ENCODE measurements at places on chromosomes 6 and 20.

- no peak for DNase-seq
Observed at GRCh38 chr6:14109411-14109826, 8.2 kb upstream of the CD83 start.

- DNase-seq, result peak; percentile 59
Observed at GRCh38 chr6:109978174-109979032, at the start of gene GPR6. GPR6 (plus strand) TSS chr6:109978311; CDS start chr6:109979113, 802 bp downstream.

DNA sequence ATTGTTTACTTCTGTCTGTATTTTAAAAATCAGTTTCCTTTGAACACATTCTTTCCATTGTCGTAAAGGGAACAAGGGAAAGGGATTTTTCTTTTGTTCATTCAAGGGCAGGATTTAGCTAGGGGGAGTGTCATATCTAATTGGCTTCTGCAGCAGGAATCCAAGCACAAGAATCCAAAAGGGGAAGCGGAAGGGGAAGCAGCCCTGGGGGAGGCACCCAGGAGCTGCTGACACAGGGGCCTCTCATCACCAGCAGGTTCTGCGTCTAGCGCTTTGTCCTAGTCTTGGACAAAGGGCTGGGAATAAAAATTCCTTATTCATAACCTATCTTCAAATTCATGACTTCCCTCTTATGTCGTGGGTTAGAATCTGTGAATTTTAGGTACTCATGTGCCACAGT, 13.7 kb downstream of the RIPK1 start:
- DNase-seq, result no peak

GRCh38 chr6:106731144-106731842, 101.9 kb downstream of the QRSL1 start:
- DNase-seq, result no peak

DNA sequence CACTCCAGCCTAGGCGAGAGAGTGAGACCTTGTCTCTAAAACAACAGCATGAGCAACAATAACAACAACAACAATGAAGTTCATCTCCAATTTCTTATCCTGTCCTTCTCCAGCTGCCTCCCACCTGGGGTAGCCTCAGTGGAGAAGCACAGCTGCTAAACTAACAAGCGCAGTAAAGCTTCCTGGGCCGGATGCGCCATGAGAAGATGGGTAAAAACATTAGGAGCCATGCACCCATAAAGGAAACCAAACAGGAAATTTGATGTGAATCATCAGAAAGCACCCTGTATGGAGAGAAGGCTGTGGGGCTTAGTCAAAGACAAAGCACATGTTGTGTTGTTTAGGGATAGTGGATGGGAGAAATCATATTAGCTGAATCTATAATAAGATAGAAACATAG, 61.1 kb upstream of the CCN6 start:
- no peak for DNase-seq

- DNase-seq, result no peak
Observed at GRCh38 chr6:18269717-18270116, 5.4 kb upstream of the DEK start.

- no peak for DNase-seq
Observed at GRCh38 chr6:101585501-101585900, 192.0 kb downstream of the GRIK2 start.

DNA sequence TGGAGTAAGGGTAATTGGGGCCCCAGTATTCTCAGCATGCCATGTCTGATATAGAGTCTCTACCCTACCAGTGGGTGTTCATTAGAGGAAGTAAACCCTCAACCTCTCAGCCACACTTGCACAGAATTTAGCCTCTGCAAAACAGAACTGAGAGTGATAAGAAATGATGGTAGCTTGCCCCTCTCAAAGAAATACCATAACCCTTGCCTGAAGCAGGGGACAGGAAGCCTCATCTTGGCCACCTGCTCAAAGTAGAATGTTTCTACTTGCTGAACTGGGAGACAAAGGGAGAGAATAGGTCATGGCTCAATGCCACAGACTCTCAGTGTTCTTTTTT, 33.7 kb downstream of the SPTLC3 start:
- DNase-seq, result no peak

- peak; percentile 63 for DNase-seq
Observed at GRCh38 chr6:90160013-90160412, 136.6 kb downstream of the BACH2 start.

GRCh38 chr6:163366288-163366687, 48.2 kb upstream of the QKI start:
- DNase-seq, result no peak
